ENCODE measurements at places on chromosomes 12 and 14.
A peak's percentile ranks its signal among the peaks of the same experiment; 100 is the strongest.

- no peak for DNase-seq
Measured at GRCh38 chr14:94317259-94317658, 5.9 kb downstream of the SERPINA6 start.

DNA sequence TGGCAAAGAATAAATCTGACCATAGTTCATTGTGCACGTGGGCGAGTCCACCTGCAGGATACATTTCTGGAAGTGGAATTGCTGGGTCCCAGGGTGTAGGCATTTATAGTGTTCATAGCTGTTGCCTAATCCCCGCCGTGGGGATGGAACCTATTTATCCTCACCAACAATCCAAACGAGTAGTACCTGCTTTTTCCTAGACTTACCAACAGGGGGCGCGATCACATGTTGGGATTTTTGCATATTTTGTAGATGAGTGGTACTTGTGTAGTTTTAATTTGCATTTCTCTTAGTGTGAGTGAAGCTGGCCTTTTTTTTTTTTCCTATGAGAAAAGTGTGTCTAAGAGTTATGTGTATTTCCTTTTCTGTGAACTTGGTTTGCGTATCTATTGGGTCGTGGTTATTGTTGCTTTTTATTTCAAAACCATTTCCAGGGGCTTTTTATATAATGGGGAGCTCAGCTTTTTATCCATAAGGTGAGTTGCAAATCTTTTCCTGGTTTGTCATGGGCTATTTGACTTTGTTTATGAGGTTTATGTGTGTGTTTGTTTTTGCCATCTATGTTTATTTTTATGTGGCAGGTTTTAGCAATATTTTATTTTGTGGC lies 67.2 kb downstream of the CCDC92 start:
- DNase-seq, result peak; percentile 73

- DNase-seq, result no peak
Measured at GRCh38 chr14:92501891-92502351, 11.7 kb upstream of the RIN3 start.

DNA sequence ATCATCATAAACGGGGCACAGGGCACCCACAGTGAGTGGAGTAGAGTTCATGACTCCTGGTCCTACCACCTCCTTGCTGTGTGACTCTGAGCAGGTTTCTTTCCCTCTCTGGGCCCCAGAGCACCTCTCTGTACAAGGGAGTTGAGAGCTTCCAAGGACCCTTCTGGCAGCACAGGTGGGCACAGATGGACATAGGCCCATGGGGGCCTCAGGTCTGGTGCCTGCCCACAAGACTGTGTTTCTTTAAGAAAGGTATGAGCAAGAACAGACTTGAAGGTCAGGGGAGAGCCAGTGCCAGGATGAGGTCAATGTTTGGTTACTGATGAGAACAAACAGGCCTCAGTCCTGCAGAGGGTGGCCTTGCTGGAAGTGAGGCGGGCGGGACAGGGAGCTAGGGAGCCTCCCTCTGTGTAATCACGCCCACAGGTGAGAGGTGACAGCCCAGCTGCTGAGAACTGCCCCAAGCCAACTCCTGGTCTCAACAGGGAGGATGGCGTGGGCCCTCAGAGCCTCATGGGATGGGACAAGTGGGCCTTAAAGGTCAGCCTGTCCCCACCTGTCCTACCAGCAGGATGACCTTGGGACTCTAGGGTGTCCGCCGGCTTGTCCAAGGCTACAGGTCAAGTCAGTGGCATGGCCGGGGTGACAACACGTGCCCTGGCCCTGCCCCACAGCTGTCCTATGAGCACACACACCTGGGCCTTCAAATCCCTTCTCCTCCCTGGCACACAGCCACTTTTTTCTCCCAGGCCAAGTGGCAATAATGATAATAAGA lies 49.1 kb downstream of the CCDC85C start:
- DNase-seq, result no peak

GRCh38 chr14:65351493-65352194 lies 60.9 kb upstream of the FUT8 start:
- no peak for DNase-seq

DNA sequence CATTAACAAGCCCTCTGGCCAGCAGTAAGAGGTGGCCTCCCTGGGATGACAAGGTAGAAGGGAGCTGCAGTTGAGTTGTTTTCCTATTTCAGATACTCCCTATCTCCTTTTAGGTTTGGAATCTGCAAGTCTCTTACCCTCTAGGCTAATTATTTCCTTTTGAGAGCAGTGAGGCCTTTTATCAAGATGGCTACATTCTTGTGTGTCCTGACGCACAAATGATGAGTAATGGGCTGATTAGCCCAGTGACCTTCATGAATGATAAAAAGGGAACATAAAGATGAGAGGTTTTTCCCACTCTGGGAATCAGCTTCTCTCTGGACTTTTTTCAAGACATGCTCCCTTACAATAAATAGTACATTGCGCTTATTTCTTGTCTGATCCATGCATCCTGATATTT lies 22.9 kb downstream of the DYRK2 start:
- DNase-seq, result no peak

- DNase-seq, result no peak
Measured at GRCh38 chr14:104264495-104265265, 126.3 kb downstream of the KIF26A start.

GRCh38 chr12:10740182-10740581 lies 17.1 kb upstream of the YBX3 start:
- DNase-seq, result no peak

- no peak for DNase-seq
Measured at GRCh38 chr12:104577581-104577981, 120.8 kb downstream of the CHST11 start.

DNA sequence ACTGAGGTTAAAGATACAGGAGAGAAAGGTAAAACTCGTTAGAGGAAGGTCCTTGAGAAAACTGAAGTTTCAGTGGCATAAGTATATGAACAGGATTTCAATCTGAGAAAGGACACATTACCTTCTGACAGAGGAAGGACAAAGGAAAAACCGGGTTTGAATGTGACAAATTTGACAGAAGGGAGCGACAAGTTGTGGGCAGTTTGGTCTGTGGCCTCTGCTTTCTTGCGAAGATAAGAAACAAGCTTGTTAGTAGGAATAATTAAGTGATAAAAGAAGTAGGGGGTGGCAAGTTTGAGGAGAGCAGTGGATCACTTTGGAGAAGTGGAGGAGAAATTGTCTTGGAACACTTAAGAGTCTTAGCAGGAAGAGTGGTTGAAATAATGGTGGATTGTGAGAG lies 5.1 kb downstream of the MON2 start:
- DNase-seq, result no peak

GRCh38 chr14:50736932-50737419 lies 68.9 kb upstream of the SAV1 start:
- no peak for DNase-seq

GRCh38 chr12:128911861-128912260 lies 58.6 kb downstream of the GLT1D1 start:
- no peak for DNase-seq

- DNase-seq, result no peak
Measured at GRCh38 chr14:103499709-103500108, 22.9 kb downstream of the CKB start.

GRCh38 chr14:57714487-57714931 lies 151.4 kb downstream of the SLC35F4 start:
- DNase-seq, result no peak

DNA sequence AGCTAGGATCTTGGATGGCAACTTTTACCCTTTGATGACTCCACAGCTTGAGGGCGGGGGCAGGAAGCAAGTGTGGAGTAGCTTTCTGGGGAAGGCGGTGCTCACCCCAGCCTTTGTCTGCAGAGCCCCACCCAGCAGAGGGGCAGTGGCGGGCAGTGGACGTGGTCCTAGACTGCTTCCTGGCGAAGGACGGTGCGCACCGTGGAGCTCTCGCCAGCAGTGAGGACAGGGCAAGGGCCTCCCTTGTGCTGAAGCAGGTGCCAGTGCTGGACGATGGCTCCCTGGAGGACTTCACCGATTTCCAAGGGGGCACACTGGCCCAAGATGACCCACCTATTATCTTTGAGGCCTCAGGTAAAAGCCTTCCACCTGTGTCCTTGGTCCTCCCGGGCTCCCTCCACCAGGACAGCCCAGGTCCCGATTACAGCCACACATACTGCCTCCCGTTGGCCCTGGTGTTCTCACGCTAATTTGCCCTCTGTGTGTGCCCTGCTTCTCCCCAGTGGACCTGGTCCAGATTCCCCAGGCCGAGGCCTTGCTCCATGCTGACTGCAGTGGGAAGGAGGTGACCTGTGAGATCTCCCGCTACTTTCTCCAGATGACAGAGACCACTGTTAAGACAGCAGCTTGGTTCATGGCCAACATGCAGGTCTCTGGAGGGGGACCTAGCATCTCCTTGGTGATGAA lies 1.2 kb downstream of the TAPBPL start:
- DNase-seq, result no peak

DNA sequence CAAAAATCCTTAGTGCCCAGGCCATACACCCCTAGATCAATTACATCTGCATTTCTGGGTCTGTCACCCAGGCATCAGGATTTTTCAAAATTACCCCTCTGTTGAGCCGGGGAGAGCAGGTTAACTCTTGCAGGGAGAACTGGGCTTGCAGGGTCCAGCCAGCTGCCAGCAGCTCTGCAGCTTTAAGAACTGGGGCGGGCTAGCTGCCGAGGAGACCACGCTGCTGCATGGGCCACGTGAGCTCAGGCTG lies at the start of gene DGLUCY:
DGLUCY (plus strand) TSS at position 245 of the 250 bp plus-strand sequence. CDS start 46,222 bp downstream, outside the sequence.
- DNase-seq, result no peak

- DNase-seq, result no peak
Measured at GRCh38 chr12:109655578-109655977, 58.0 kb upstream of the FAM222A start.

GRCh38 chr12:111121840-111122239 lies 201.5 kb upstream of the MYL2 start:
- no peak for DNase-seq

DNA sequence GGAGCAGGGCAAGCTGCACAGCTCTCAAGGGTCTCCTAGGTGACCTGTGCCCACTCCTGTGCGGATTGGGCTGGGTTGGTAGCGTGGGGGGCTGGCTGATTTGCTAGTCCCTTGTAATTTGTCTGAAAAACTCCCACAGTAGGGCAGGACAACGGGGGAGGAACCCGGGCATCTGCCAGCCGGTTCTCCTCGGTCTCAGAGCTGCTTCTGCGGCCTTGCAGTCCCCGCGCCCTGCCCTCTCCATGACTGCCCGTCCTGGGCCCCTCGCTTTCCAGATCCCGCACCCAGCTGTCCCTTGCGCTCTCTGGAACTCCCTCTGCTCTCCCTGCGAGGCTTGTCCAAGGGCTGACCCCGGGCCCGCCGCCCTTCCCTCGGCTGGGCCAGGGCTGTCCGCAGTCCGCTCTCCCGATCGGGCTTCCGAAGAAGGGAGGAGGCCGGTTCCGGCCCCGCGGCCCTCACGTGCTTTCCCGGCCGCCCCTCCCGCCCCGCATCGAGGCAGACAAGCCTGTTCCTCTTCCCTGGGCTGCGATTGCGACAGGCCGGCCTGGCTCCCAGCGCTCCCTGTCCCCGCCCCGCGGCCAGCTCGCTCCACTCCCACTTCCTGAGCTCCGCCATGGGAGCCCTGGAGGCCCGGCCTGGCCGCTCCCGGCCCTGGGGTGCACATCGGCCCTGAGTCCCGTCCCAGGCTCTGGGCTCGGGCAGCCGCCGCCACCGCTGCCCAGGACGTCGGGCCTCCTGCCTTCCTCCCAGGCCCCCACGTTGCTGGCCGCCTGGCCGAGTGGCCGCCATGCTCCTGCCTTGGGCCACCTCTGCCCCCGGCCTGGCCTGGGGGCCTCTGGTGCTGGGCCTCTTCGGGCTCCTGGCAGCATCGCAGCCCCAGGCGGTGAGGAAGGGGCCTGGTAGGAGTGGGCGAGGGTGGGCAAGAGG lies at the start of gene LTBR:
LTBR (plus strand) TSS at position 591 of the 927 bp plus-strand sequence; CDS start at position 788, 197 bp downstream.
- no peak for DNase-seq

- DNase-seq, result no peak
Measured at GRCh38 chr12:51027342-51027835, 1.2 kb upstream of the SLC11A2 start.

GRCh38 chr14:51774209-51774608 lies 86.2 kb upstream of the GNG2 start:
- no peak for DNase-seq

GRCh38 chr14:100345711-100346110 lies 22.6 kb downstream of the SLC25A47 start:
- DNase-seq, result no peak

GRCh38 chr12:111503116-111503515 lies 96.0 kb downstream of the ATXN2 start:
- no peak for DNase-seq

- DNase-seq, result no peak
Measured at GRCh38 chr12:800401-800800, 48.0 kb downstream of the WNK1 start.

- DNase-seq, result no peak
Measured at GRCh38 chr12:50841716-50842531, 802 bp upstream of the TMPRSS12 start.

- peak; percentile 50 for DNase-seq
Measured at GRCh38 chr12:96237465-96238077, 43.4 kb downstream of the ELK3 start.

- DNase-seq, result no peak
Measured at GRCh38 chr14:101118746-101119591, 215.4 kb upstream of the RTL1 start.

- DNase-seq, result no peak
Measured at GRCh38 chr14:104386151-104386841, 193.3 kb upstream of the C14orf180 start.

- DNase-seq, result no peak
Measured at GRCh38 chr12:127241072-127241817, 1025.7 kb upstream of the TMEM132C start.

- DNase-seq, result no peak
Measured at GRCh38 chr12:123267335-123267920, 4.2 kb downstream of the CDK2AP1 start.

DNA sequence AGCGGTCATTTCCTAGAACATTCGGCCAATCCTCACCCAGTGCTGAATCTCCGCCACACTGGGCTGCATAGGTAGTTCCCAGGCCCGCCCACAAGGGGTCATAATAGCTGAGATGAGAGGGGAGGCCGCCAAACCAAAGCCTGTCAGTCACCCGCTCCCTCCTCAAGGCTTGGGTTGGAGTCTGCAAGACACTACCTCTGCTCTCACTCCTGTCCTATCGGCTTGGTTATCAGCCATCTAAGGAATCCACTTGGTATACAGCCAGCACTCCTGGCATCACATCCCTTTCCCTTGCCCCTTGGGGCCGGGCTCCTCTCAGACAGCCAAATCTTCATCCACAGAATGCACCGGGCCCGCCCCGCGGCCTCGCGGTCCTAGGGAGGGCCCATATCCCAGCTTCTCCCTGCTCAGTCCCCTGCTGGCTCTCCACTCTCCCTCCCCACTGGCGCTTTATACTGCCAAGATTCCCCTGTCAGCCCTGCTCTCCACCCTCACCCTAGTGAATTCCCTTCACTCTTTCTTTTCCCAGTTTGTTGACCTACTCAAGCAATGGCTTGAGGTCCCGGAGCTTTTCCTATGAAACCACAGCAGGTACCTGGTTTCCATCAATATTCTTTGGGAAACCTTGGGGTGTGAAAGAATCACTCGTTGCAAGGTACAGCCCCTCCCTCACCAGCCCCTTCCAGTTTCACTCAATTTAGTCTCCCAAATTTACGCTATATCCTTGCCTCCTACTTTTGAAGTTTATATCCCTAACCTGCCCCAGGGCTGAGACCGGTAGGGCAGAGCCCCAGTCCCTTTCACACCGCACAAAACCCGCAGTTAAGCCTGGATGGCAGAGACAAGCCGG lies 1.4 kb downstream of the IFFO1 start:
- DNase-seq, result peak; percentile 69

All from activated CD4-positive, alpha-beta T cell treated with anti-CD3 and anti-CD28 coated beads for 4 hours (primary cell).